ENCODE measurements at places on chromosomes 4 and X.

DNA sequence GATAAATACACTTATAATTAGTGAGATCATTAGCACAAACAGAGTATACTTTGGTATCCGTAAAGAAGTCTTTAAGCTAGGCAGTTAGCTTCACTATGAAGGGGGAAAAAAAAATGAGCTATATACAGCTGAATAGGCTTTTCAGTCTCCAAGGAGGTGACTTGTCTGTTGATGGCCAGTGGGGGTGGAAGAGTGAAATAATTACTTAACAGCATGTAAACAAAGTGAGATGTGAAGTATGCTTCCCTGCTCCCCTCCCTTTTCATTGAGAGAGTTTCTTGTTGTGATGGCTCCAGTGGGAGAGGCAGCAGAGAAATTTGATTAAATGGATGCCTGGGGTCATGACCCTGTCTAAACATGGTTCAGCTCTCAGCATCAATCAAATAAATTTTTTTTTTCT is 180.9 kb downstream of the DACH2 start:
- DNase-seq: no peak

DNA sequence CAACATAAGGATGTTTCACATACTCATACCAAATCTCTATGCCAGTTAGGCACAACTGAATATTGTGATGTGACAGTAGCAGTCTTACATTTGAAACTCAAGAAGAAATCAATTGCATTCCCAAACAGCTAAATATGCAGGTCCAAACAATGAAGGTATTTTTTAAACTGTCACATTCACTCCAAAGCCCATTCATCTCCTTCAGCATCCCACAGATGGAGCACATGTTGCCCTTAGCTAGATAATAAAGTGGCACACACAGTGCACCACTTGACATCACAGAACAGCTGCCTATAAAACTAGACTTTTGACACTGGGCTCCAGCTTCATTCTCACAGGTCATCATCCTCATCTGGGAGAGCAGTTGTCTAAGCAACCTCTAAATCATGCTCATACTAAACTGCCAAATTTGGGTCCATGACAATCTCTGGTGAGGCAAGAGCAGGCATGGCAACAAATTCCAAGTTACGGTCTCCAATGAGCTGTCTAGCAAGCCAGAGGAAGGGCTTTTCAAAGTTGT is 26.2 kb upstream of the ARHGEF6 start:
- no peak for DNase-seq

DNA sequence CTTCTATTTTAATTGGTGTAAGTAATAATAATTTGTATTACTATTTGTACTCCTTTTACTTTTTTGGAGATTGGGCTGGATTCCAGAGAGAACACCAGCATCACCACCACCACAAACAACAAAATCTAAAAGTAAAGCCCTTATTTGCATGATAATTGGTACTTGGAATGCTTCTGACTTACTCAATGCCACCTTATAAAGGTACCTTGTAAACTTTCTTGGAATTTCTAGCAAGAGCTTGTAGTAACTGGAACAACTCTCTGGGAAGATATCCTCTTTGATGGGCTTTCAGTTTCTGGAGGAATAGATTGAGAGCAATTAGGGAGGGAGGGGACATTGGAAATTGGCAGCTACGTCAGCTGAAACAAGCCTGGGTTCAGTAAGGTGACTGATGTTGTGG is 20.2 kb upstream of the PITX2 start:
- no peak for DNase-seq

DNA sequence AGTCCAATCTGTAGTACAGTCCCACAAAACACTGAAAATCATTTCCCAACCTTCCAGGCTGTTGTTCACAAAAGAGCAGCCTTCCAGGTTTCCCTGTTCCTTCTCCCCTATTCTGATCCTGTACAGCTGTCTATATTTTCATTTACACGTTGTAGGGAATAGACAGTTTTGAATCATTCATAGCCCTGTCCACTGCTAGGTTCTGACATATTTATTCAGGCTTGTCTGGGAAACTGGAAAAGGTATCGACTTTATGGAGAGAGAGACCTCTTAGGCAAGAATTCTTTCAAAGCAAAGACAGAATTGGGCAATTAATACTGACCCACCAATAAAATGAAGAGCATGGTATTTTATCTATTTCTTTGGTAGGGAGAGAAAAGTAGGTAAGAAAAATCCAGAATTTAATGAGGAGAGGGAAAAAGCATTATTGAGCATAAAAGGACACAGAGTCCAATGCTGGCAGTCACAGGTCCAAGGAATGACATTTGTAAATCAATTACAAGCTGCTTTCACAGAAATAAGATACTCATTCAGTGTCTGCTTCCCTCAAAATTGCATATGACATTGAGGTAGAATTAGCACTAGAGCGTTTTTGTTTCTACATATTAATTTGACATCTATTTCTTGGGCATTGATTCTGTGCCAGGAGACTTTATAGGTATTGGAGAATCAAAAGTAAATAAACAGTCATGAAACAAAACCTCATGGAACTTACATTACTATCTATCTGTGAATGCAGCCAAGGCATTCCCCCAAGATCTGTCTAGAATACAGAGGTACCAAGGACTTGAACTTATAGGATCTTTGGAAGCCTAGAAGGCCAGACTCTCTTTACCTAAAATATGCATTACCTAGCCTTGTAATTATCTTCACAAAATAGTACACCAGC is 127.2 kb downstream of the CAMK2D start:
- no peak for DNase-seq
